ENCODE measurements at places on chromosomes 1 and 21.
A peak's percentile ranks its signal among the peaks of the same experiment; 100 is the strongest.

GRCh38 chr1:201379733-201380242, 2.3 kb upstream of the TNNT2 start:
- DNase-seq = no peak

GRCh38 chr1:213135572-213135971, 84.5 kb downstream of the RPS6KC1 start:
- no peak for DNase-seq

DNA sequence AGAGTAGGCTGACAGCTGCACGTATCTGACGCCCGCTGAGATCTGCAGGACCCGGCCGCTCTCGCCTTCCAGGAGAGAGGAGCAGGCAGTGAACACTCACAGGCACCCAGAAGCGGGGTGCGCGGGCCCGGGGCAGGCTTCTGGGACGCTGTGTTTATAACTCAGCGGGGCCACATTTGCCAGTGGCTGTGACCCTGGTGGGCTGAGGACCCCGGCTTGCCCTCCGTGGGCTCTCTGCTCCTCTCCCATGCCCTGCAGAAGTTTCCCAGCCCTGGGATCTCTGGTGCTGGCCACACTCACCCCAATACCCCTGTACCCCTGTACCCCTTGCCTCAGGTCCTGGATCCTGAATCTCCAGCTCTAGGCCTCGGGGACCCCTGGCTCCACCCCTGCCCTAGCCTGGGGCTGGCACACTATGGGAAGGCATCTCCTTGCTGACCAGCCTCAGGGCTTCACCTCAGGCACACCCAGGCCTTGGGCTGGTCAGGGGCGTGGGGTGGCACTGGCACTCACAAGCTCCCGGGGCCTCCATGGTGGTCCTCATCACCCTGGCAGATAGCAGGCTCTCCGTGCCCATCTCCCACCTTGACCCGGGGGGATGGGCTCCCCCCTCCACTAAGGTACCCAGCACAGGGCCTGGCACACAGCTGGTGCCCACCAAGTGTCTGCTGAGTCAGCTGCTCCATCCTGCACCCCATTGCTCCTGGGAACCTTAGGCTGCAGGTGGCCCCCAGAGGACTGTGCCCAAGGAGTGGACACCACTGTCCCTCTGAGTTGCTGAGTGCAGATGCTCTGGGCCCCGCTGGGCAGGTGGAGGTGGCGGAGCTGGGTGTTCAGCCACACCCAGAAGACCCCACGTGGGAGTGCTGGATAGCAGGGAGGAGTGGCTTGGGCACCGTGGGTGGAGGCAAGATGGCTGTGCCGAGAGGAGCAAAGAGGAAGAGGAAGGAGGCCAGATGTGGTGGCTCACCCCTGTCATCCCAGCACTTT, 32.4 kb downstream of the MORN1 start:
- DNase-seq = no peak

DNA sequence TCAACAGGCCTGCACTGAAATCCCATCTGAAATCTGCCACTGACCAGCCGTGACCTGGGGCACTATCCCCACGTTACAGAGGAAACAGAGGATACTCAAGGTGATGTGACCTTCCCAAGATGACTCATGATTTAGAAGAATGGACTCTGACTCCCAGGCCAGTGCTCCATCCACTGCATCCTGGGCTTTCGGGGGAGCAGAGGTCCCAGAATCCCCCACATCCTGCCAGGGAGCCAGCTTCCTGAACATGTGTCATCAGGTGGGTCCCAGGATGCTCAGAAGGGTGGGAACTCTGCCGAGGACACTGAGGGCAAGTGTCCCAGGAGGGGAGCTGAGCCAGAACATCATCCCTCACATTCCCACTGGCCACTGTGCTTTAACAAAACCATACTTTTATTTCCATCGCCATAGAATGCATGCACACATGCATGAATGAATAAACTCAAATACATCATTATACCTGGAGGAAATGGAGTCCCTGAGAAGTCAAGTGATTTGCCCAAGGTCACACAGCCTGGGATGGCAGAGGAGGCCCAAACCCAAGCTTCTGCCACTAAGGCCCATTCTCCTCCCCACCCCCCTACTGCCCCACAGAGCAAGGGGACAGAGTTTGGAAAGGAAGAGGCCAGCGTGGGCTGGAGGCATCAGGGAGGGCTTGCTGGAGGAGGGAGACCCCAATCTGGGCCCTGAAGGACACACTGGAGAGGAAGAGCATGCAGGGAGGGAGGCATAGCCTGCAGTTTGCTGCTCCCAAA, 189.4 kb downstream of the MATN1 start:
- DNase-seq = no peak

GRCh38 chr1:6180268-6180706, at the start of gene CHD5:
Gene CHD5, minus strand, starts transcription at chr1:6180321. Its CDS starts 298 bp downstream, at chr1:6180023.
- no peak for DNase-seq

GRCh38 chr1:206075786-206076755, 23.1 kb downstream of the RHEX start:
- DNase-seq = no peak

GRCh38 chr21:42799948-42800347, 79.4 kb downstream of the WDR4 start:
- no peak for DNase-seq

DNA sequence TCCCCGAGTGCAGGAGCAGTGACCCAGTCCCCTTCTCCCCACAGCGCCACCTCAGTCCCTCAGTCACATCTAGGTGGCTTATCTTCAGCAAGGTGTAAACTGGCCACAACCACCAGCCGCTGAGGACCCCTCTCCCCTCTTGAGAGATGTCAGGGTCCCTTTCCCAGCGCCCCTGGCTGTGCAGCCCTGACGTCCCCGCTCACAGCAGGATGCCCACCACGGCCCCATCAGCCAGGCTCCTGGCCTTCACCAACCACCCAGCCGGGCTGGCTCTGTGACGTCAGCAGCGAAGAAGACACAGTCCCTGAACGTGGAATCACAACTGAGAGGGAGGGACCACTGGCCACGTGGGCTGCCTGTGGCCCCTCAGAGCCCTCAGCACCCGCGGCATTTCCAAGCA, 249.4 kb downstream of the NPHP4 start:
- no peak for DNase-seq

GRCh38 chr1:114130846-114131525, 22.7 kb downstream of the SYT6 start:
- DNase-seq = no peak

- DNase-seq = no peak
Measured at GRCh38 chr1:31408788-31409318, 4.2 kb upstream of the SERINC2 start.

GRCh38 chr1:151509350-151510019, 1.7 kb upstream of the CGN start:
- no peak for DNase-seq

GRCh38 chr21:29307718-29308455, 9.2 kb downstream of the BACH1 start:
- DNase-seq = no peak

DNA sequence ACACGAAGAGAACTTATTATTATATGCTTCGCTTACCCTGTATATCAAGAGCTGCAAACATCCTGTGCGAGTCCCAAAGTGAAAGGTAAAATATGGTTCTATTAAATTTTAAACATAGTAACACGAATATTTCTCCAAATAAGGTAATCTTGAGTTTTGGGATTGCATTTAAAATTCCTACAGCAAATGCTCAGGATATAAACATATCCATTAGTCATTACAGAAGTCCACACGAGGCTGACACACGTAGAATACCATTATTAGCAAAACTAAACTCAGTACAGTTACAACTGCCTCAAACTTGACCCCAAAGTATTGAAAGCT, 282 bp upstream of the LYPLAL1 start:
- no peak for DNase-seq

DNA sequence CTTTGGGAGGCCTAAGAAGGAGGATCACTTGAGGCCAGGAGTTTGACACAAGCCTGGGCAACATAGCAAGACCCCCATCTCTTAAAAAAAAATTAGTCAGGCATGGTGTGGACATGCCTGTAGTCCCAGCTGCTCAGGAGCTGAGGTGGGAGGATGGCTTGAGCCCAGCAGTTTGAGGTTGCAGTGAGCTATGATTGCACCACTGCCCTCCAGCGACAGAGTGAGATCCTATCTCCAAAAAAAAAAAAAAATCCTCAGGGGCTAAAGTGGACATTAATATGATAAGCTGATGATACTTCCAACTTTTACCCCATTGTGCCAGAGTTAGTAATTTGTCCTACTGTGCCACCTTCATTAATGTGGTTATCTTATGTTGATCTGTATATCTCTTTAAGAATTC, 327.8 kb upstream of the FMN2 start:
- no peak for DNase-seq

DNA sequence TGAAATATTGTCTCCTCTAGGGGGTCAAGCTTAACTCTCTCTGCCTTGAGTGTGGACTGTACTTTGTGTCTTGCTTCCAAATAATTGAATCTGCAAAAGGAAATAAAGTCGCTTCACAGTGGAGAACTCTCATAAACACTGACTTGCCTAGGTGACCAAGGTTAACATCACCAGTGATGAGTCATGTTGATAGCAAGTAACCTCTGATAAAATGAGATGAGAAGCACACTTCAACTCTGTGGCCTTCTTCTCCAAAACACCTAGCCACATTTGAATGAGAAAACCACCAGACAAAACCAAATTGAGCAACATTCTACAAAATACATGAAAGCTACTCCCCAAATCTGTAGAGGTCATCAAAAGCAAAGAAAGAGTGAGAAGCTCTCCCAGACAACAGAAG, 37.6 kb downstream of the PDE4B start:
- DNase-seq = no peak

GRCh38 chr1:187634940-187635339, 806.2 kb downstream of the PLA2G4A start:
- DNase-seq = no peak

DNA sequence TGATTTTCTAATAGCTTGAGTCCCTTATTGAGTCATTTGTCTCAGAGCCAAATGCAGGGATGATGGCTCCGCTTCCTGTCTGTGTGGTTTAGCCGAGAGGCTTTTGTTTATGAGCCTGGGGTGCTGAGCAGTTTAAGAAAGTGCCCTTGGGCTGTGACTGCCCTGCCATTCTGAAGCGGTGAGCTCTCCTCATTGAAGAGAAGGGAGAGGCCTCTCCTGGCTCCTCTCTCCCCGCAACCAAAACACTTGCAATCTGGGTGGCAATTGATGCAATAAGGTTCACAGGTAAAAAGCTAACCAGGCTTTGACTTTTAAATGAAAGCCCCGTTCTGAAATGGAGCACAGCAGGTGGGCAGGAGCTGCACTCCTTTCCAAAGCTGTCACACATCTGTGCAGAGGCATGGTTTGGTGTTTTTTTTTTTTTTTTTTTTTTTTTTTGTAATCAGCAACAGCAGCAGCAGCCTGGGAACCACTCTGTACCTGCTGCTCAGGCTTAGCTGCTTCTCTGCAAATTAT, 403.7 kb downstream of the SIPA1L2 start:
- DNase-seq = no peak

DNA sequence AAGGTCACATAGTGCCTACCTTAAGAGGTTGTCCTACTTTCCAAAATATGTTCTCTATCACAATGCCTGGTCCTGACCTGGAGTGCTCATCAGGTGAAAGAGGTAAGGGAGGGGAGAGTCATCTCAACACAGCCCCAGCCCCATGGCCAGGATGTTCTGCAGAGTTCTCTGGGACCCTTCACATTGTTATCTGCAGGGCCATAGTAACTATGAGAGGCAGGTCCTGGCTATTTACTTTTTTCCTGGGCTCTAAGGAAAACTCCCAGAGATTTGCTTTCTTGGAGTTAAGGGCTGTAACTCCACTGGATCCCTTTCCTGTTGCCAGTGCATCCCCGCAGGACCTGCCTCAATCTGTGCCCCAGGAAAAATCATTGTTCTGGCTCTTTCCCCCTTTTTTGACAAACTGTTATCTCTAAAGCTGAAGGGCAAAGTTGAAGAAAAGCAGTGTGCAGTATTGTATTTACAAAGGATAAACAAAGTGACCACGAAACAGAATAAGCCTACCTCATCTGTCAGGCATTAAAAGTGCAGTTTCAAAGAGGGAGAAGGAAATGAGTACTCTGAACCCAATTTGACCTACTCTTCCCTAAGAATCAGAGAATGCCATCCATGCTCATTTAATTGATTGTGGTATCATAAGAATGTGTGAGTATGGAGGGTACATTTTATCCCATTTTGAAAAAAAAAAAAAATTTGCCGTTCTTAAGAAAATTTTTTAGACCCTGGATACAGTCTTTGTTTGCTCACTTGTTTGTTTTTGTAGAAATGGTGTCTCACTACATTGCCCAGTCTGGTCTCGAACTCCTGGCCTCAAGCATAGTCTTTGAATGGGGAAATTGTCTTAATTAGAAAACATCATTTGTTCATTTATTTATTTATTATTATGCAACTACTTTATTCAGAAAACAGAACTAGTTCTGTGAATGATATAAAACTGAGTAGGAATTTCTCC, 149.6 kb downstream of the RHOU start:
- DNase-seq = no peak

DNA sequence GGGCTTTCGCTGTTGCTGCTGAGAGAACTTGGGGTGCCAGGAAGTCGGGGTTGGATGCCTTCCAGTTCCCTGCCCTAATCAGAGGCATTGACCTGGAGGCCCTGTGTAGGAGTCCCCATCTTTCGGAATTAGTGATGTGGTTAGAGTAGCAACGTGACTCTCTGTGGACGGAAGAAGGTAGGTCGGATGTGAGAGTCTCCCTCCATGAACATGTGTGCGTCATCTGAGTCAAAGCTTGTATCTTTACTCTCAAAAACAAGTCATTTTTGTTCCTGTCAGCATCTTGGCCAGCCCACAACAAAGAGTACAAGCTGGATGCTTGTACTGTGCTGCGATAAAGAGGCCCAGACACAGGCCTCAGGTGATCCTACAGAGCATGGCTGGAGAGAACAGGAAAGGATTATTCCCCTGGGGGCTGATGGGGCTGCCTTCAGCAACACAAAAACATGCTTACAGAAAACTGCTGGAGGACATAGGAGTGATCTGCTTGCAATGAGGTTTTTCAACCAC, 31.0 kb upstream of the IL10 start:
- DNase-seq = peak; percentile 49

DNA sequence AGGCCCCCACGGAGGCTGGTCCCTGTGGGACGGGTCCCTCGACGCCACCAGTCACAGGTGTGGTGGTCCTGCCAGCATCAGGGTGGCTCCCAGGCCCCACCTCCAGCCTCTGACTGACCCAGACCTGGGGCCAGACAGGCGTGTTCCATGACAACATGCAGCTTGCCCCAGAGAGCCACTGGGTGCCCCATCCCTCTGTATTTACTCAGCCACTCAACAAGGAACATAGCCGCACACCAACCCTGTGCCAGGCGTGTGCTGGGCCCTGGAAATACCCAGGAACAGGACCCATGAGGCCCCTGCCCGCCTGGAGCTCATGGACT, 65.4 kb downstream of the MATN1 start:
- no peak for DNase-seq

DNA sequence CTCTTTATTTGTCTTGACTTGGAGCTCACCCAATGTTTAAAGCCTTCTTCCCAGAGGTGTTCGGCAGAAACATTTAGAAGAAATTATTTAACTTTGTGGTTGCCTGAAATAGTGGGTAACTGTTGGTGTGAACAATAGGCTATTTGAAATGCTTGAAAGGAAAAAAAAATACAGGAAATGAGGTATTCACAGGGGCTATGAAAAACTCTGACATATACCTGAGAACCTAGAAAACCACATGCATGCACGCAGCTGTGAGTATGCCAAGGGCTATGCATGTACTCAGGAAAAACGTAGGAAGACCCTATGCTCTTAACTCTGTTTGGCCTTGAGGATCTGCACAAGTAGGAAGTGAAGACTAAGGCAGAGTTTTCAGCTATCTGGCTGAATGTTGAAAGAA, 16.4 kb upstream of the RNF186 start:
- DNase-seq = no peak
